T-helper 17 cell (primary cell): ENCODE measurements at places on chromosomes 13 and 19. TPM values are rescaled to one million over a fixed set of nuclear protein-coding genes. Genes with fewer than 3 reads are reported as not detected.

The SERTM1 gene
- not detected for total RNA-seq

The APC2 gene
- 0.44 TPM for total RNA-seq

The ZNF491 gene
- 0.60 TPM for total RNA-seq

The ALKBH7 gene
- 44.1 TPM for total RNA-seq

The GSX1 gene
- not detected for total RNA-seq

The DLL3 gene
- total RNA-seq: not detected

The TTC9B gene
- total RNA-seq: not detected

The ZNF835 gene
- total RNA-seq: 0.83 TPM

The CRTC1 gene
- total RNA-seq: 15.3 TPM

- no peaks in the 10 kb centered on the region for H3K36me3 ChIP-seq
- peaks cover 55% of the 10 kb centered on the region for H3K4me1 ChIP-seq
- DNase-seq: no peak
- H3K27ac ChIP-seq: peak overlapping the region; percentile 98
- H3K4me3 ChIP-seq: peak overlapping the region; percentile 85
- no peaks in the 10 kb centered on the region for H3K27me3 ChIP-seq
These were observed 26.5 kb downstream of the ELL start for GRCh38 chr19:18495204-18495911.

- no peak for DNase-seq
- H3K27ac ChIP-seq: no peak overlapping the region
- H3K4me1 ChIP-seq: peaks cover 4% of the 10 kb centered on the region
- H3K36me3 ChIP-seq: peaks cover 5% of the 10 kb centered on the region
These were observed 18.2 kb downstream of the ZNF565 start for GRCh38 chr19:36196249-36196648.

- H3K27ac ChIP-seq: no peak overlapping the region
- H3K4me3 ChIP-seq: no peak overlapping the region
- no peak for DNase-seq
- H3K27me3 ChIP-seq: peaks cover 34% of the 10 kb centered on the region
- peaks cover 5% of the 10 kb centered on the region for H3K36me3 ChIP-seq
These were observed 20.2 kb upstream of the CEACAM6 start for GRCh38 chr19:41735071-41735600.

DNA sequence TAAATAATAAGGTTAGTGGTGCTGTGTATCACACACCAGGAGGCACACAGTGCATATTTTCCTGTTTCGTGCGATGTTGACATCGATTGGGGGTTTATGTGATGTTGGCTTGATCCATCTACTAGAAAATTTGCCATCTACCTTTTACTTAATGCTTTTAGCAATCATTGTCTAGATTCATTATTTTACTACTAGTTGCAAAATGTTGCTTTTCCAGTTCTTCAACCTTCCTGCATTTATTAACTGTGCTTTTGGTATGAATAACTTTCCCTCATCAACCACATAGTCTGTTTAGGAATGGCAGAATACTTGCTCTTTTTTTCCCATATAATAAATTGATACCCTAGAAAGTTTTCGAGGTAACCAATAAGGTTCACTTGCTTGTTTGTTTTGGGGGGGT lies 17.5 kb downstream of the C13orf42 start:
- DNase-seq: no peak
- peaks cover 20% of the 10 kb centered on the region for H3K27me3 ChIP-seq
- H3K4me3 ChIP-seq: no peak overlapping the region
- peaks cover 3% of the 10 kb centered on the region for H3K36me3 ChIP-seq
- H3K27ac ChIP-seq: no peak overlapping the region

DNA sequence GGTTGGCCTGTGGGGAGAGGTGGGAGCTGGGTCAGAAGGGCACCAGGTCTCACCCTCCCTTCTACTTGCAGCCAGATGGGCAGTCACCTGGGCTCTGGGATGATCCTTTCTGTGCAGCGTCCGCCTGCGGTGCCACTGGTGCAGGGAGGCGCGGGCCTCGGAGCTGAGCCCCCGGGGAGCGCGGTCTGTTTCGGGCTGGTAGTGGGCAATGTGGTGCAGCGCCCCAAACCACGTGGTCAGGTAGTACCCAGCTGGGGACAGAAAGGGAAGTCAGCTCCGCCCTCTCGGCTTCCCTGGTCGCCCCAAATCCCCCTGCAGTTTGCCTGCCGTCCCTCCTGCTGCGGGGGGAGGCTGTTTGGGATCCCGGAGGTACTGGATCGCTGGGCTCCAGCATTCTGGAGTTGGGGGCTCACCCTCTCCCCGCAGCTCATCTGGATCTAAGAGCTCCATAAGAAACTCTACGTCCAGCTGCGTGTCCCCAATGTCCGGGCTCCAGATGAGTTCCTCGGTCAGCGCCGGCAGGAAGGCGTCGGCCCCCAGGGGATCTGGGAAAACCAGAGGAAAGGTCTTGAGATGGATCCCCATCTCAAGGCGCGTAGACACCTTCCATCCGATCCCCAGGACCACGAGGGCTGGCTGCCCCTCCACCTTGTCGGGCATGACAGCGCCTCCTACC lies 8.8 kb downstream of the RINL start:
- H3K4me3 ChIP-seq: peak overlapping the region; percentile 94
- no peak for DNase-seq
- peak overlapping the region; percentile 91 for H3K27ac ChIP-seq
- peaks cover 38% of the 10 kb centered on the region for H3K4me1 ChIP-seq

DNA sequence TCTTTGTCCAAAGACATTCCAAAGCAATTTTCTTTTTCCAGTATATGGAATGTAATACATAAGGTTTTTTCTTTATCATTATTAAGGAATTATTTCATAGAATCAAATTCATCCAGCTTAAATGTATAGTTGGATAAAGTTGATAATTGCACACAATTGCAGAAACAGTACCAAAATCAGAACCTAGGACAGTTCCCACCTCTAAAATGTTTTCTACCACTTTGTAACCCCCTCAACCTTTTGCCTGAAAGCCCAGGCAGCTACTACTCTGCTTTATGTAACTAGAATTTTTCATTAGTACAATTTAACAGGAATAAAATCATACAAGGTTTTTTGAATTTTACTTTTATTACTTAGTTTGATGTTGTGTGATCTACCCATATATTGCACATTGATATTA lies 98.0 kb downstream of the PRR20E start:
- no peak for DNase-seq
- no peaks in the 10 kb centered on the region for H3K27me3 ChIP-seq
- no peak overlapping the region for H3K27ac ChIP-seq
- H3K4me1 ChIP-seq: no peaks in the 10 kb centered on the region
- H3K36me3 ChIP-seq: no peaks in the 10 kb centered on the region
- no peak overlapping the region for H3K4me3 ChIP-seq

DNA sequence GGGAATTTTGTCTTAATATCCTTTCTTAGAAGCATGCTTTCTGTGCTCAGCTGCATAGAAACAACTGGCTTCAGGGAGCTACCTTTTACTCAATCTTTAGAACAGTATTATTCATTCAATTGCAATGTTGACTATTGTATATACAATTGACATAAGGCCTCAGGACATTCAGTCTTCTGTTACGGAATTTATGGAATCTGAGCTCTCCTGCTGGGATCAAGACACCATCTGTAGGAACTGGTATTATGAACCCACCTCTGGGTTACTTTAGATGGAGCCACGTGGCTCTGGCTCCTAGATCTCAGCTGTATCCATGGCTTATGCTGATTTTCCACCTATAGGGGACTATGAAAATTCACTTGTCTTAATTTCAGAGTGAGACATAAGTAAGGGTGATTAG lies 716.2 kb upstream of the GPC6 start:
- no peaks in the 10 kb centered on the region for H3K4me1 ChIP-seq
- H3K27me3 ChIP-seq: no peaks in the 10 kb centered on the region
- DNase-seq: no peak
- no peaks in the 10 kb centered on the region for H3K36me3 ChIP-seq
- H3K27ac ChIP-seq: no peak overlapping the region
- no peak overlapping the region for H3K4me3 ChIP-seq

DNA sequence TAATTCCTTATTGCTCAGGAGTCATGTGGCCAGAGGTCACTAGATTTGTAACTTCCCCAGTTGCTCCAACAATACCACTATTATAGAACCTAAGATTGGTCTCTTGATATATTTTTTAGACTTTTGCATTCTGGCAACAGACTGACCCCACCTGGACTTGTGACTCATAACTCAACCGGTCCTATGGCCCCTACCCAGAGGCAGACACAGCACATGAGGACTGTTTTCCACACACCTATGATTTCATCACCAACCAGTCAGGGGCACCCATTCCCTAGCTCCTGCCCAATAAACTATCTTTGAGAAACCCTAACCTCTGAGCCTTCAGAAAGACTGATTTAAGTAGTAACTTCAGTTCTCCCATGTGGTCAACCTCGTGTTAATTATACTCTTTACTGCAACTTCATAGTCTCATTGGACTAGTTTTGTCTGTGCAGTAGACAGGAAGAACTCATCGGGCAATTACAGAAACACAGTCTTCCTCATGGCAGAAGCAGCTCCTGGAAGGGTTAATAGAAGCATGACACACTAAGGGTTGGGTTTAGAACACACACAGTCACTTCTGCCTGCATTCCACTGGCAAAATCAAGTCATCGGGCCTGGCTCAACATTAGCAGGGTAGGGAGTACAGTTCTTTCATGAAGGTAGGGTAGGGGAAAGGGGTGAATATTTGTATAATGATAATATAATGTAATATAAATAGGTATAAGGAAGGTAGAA lies 251.8 kb downstream of the UQCRFS1 start:
- DNase-seq: no peak
- H3K27ac ChIP-seq: no peak overlapping the region
- H3K27me3 ChIP-seq: peaks cover 5% of the 10 kb centered on the region
- H3K4me1 ChIP-seq: peaks cover 2% of the 10 kb centered on the region

DNA sequence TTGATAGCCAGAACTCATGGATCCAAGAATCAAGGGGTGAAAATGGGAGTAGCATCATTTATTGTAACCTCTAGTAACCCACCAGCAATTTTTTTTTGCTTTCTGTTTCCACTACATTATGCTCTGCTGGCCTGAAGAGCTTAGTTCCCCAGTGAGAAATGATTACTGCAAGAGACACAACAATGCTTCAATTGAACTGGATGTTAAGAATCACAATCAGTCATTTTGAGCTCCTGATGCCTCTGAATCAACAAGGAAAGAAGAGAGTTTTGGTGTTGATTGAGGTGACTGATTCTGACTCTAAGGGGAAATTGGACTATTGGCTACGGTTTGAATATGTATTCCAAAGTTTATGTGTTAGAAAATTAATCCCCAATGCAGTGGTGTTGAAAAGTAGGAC lies 1084.4 kb downstream of the SLITRK1 start:
- no peak for DNase-seq
- H3K4me3 ChIP-seq: no peak overlapping the region
- no peak overlapping the region for H3K27ac ChIP-seq

- H3K4me3 ChIP-seq: no peak overlapping the region
- no peaks in the 10 kb centered on the region for H3K4me1 ChIP-seq
- H3K27me3 ChIP-seq: no peaks in the 10 kb centered on the region
These were observed 1584.8 kb downstream of the SLITRK5 start for GRCh38 chr13:89255844-89256406.

DNA sequence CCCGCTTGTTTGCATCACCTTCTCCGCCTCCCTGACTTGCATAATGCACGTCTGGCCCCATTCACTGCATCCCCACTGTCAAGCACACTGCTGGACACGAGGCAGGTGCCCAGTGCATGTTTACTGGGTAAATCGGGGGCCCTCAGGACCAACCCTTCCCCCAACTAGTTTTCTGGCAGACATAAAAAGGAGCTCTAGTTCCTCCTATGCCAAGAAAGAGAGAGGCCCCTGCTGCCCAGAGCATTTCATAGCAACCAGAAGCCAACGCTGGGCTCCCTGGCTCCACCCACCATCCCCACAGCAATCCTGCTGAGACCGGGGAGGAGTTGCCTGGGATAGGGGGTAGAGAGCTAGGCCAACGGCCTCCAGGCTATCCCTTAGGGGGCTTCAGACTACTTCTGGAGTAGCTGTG lies 23.2 kb downstream of the ANKRD27 start:
- H3K4me1 ChIP-seq: peaks cover 4% of the 10 kb centered on the region
- H3K27ac ChIP-seq: no peak overlapping the region
- DNase-seq: no peak
- no peaks in the 10 kb centered on the region for H3K27me3 ChIP-seq

DNA sequence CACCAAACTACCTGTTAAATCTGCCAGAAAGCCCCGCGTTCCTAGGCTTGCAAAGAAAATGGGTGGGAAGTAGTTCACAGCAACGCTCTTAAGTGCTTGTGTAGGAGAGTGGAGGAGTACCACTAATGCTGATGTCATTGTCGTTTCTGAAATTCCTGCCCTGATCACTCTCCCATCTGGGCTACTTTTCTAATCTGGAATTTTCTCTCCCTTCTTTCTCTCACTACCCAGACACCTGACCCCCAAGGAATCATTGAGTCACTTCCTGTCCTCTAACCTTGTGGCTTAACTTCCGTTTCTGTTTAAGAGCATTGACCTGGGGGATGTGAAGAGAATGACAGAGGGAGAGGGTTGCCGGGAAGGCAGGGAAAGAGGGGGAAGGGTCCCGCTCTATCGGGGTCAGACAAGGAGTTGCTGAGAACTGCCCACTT lies 98.7 kb downstream of the STARD13 start:
- H3K36me3 ChIP-seq: no peaks in the 10 kb centered on the region
- no peak for DNase-seq

GRCh38 chr13:52371736-52372247 lies 34.2 kb downstream of the THSD1 start:
- no peaks in the 10 kb centered on the region for H3K4me1 ChIP-seq
- DNase-seq: no peak
- H3K27ac ChIP-seq: peak overlapping the region; percentile 59
- no peak overlapping the region for H3K4me3 ChIP-seq
- H3K36me3 ChIP-seq: no peaks in the 10 kb centered on the region

DNA sequence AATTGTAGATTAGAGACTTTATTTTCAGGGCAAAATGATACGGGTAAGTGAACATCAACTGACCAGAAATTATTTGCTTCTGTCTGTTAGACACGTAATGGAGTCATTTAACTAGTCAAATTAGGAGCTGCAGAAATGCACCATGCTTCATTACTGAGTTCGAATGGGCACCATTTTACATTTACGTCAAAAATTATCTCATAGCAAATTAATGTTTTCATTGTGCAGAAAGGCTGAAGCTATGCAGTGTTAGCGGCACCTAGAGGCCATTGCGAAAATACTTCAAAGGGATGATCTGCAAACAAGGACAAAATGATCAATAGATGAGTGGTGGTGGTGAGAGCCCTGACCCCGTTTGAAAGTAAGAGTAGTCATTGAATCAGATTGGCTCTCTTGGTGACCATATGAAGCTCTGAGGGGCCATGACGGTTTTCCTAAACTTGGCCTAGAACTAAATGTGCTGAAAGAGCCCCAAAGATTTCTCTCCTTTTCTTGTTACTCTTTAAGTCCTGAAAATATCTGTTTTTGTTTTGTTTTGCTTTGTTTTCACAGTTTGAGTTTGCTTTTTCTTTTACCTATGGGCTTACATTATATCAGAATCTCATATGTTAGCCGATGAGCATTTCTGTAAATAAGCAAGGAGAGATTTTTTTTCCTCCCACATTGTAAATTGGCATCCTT lies 277.9 kb downstream of the ZNF536 start:
- no peak overlapping the region for H3K4me3 ChIP-seq
- no peak overlapping the region for H3K27ac ChIP-seq
- H3K4me1 ChIP-seq: no peaks in the 10 kb centered on the region
- DNase-seq: no peak
